ENCODE measurements at places on chromosomes 5 and 9.

DNA sequence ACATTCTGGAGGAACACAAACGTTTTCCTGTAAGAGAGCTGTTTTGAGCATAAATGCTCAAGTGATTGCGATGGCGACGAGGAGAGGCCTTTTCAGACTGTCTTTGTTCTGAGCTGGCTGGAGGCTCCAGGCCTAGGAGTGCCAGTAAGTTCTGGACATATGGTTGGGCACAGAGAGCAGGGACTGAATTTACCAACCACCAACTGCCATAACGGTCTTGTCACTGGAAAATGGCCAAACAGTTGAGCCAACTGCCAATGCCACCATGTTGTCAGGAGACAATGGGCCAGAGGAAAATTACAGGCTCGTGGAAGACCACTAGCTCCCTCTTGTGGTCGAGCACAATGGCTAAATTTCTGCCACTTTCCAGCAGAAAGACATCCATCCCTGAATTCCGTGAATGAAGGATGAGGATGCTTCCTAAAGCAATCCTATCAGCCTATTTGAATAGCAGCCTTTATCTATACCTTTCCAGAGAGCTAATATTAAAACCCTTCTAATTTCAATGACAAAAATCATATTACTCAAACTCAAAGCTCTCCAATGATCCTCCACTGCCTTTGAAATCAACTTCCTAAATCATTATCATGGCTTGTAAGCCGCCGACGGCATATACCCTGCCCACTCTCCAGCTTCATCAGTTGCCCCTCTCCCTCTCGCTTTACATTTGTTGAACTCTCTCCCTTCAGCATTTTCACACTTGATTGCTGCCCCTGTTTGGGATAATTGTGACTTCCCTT lies 66.9 kb upstream of the GLIS3 start:
- DNase-seq, result peak; percentile 66

GRCh38 chr9:126625329-126626126 lies 11.8 kb downstream of the LMX1B start:
- no peak for DNase-seq

DNA sequence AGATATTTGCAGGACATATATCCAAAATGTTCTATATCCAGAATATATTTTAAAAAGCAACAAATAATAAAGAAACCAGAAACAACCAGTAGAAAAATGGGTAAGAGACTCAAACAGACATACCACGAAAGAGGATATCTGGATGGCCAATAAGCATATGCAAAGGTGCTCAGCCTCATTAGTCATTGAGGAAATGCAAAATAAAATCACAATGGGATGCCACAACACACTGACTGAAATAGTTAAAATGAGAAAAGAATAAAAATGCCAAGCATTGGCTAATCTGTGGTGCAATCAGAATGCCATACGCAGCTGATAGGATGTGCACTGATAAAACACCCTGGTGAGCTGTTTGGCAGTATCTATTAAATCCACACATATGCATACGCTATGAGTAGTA lies 265.8 kb upstream of the ANKH start:
- DNase-seq, result no peak

DNA sequence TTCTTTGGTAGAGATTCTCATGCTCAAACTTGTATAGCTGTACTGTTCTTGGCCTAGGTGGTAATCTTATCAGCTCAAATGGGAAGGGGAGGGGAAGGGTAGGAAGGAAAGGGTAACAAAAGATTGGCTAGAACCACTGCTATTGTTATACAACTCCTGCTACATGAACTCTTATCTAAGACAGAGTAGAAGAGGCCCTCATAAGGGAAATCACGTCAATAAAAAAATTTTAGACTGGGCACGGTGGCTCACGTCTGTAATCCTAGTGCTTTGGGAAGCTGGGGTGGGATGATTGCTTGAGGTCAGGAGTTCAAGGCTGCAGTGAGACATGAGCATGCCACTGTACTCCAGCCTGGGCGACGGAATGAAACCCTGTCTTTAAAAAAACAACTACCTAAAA lies 15.9 kb downstream of the STOM start:
- no peak for DNase-seq

DNA sequence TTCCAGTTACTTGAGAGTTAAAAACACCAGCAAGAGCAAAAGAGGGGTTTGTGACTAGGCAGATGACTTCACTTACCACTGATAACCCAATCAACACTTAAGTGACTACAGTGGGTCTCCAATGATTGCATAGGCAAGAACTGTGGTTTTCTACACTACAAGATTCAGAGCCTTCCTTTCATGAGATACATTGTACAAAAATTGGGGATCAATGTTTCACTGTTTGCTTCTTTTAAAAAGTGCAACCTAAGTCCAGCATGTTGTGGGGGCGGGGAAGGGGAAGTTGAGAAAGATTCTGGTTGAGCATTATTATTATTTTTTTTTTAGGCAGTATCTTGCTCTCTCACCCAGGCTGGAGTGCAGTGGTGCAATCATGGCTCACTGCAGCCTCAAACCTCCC lies 3.6 kb downstream of the IQGAP2 start:
- no peak for DNase-seq

GRCh38 chr9:20316372-20316771 lies 305.9 kb downstream of the MLLT3 start:
- no peak for DNase-seq

- no peak for DNase-seq
Measured at GRCh38 chr5:52864371-52864770, 76.7 kb downstream of the ITGA1 start.

DNA sequence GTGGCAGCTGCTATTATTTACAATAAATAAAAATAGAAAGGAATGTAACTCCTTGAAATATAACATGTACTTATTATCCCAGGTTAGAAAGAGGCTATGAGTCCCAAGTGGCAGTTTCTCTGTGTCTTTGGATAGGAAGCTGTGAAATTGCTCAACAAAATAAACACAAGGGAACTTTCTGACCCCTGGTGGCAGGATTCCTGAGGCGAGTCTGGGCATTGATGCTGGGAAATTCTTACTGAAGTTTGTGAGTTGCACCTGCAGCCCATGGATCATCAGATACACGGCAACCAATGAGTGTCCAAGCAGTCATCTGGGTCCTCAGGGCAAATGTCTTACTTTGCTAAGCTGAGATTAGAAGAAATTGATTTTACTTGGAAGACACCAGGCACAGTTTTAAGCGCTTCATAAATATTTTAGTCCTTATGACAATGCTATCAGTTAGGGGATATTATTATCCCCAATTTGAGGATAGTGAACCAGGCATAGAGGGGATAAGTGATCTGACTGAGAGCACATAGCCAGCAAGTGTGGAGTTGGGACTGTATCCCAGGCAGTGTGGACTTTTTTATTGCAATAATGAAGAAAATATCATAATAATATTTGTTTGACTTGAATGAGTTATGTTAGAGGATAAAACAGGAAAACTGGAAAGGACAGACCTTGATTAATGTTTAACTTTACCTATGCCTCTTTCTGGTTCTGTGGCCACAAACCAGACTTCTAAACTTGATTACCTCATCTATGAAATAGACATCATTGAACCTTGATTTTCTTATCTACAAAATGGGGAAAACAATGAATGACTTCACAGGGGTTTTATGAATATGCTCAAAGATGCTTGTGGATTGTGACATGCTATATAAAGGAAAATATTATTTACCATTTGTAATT lies 265.5 kb upstream of the ADAMTSL1 start:
- DNase-seq, result peak; percentile 56

DNA sequence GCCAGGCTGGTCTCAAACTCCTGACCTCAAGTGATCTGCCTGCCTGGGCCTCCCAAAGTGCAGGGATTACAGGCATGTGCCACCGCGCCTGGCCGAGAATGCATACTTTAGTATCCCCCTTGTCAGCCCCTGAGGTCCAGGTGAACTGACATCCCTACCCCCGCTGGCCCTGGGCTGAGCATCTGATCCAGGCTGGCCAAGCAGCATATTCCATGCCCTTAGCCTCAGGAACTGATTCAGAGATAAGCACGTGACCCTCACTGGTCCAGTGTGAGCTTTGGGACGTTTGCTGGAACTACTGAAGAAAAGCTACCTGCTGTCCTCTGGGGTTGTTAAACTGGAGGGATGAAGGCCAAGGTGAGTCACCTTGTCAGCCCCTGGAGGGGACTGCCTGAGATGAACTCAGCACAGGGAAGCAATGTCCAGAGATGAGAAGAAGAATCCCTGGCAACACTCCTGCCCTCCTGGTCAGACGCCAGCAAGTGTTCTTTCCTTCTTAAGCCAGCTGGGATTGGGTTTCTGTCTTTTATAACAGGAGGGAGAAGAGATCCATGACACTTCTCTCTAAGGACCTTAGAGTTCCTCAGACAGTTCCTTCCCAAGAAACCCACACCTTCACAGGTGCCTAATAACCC lies 59.1 kb upstream of the FBXW11 start:
- DNase-seq, result no peak

DNA sequence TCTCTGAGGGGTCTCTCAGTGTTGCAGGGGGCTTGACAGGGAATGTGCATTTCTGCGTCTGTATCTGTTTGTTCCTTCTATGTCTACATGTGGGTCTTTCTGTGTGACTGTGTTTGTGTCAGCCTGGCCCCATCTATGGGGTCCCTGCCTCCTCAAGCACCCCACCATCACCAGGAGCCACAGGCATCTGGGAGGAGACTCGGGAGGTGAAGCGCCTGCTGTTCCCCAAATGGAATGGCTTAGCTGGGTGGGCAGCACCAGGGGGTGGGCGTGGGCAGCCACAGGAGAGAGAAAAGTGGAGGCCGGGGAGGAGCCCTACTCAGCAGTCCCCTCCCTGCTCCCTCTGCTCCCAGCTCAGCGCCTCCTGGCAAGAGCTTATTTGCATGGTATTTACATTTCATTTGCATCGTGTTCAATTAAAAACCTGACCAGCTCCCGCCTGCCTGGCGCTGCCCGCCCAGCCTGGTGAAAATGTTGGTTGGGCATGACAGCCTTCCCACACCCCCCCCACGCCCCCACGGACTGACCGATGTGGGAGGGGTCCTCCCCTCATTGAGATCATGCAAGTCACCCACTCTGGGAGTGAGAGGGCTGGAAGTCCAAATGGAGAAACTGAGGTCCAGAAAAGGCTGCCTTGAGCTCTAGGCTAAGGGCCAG lies 50.5 kb downstream of the CXXC5 start:
- DNase-seq, result peak; percentile 96

- no peak for DNase-seq
Measured at GRCh38 chr5:83767409-83767992, 46.8 kb upstream of the HAPLN1 start.

- DNase-seq, result no peak
Measured at GRCh38 chr9:76519075-76519835, 60.3 kb downstream of the GCNT1 start.

DNA sequence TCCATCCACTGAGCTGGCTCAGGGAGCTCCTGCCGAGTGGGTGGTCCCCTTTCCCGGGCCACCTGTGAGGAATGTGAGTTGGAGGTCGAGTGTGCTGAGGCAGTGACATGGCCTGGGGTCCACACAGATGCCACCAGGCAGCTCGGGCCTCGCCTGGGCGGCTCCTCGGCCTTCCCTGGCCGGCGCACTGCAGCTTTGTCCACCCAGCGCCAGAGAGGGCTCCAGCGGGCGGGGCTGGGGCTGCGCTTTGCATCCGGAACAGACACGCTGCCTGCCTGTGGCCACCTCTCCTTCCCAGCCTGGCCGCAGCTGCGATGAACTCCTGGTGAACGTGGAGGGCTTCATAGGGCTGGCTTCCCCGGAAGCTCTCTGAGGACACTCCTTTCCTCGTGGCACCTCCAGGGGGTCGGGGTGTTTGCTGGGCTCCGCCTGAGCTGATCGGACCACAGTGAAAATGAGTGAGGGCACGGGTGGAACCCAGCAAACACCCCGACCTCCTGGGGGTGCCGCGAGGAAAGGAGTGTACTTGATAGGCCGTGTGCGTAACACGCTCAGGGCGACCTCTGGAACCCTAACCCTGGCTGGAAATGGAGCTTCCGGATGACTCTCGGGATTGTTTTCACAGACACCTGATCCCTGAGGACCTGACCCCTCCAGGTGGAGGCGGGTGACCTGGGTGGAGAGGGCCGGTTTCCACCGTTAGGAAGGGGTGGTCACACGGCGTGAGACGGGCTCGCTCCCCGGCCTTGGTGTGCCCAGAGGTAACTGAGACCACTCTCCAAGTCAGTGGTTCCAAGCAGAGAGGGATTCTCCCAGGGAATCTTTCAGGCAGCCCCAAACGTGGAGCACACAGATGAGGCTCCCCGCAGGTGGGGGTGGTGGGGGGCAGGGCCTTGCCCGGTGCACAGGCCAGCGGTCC lies 31.8 kb upstream of the RXRA start:
- DNase-seq, result no peak

DNA sequence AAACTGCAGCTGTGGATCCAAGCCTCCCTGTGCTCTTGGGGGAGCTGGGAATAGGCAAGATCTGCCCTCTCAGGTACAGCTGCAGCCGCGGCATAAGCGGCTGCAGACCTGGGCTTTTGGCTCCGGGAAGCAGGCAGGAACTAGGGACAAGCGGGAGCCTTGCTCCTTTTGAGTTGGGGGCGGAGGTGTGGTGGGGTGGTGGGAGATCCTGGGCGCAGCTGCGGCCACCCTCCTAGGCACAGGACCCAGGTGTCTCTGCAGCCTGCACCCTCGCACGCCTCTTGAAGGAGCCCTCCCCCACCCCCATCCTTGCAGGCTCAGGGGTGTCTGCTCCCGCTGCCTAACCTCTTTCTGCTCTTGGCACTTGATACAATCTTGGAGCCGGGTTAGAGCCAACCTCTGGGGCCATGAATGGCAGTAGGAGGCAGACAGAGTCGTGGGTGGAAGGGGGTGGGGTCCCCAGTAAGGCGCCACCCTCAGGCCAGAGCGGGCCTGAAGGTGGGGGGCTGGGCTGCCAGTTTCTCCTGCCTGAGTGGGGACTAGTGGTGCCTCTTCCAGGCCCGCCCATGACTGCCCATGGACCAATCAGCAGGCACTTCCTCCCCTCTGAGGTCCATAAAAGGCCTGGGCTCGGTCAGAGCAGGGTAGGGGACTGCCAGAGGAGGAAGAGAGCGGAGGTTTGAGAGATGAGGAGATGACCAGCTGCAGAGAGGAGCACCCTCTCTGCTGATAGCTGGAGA lies 267.6 kb upstream of the TNC start:
- DNase-seq, result no peak

DNA sequence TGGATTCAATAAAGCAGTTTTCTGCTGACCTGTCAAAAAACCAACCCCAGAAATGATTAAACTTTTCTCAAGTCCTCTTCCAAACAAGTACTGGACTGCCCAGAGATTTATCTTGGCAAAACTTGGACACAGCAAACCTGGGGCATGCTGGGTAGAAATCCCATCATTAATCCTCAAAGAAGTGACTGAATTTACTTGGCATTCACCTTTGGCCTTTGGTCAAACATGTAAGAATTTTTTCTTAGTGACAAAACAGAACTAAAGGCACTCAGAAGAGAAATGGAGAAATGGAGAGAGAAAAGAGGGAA lies 248.6 kb upstream of the NREP start:
- DNase-seq, result no peak

GRCh38 chr5:20555034-20555433 lies 567.0 kb upstream of the CDH18 start:
- no peak for DNase-seq

DNA sequence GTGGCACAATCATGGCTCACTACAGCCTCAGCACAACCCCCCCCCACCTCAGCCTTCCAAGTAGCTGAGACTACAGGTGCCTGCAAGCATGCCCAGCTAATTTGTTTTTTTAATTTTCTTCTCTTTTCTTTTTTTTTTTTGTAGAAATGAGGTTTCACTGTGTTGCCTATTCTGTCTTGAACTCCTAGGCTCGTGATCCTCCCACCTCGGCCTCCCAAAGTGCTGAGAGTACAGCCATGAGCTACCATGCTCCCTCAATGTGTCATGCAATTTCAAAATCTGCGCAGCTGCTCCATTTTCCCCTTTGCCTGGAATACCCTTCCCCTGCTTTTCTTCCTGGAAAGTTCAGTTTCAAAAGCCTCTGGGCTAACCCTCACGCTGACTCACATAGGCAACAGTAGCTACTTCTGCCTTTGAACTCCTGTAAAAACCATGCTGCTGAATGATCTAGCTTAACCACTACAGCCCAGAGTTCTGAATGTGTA lies 71.0 kb upstream of the IL7R start:
- DNase-seq, result no peak

Measured in HAP-1 (cell line).